Keratinocyte (primary cell): ENCODE measurements at places on chromosomes 3 and 15. TPM values are rescaled to one million over a fixed set of nuclear protein-coding genes. Genes with fewer than 3 reads are reported as not detected.

Gene ADAMTS7
- 0.13 to 0.68 TPM (median 0.24 TPM) in 3 replicates for polyA plus RNA-seq

Gene IQCF5
- not detected in 3 replicates for polyA plus RNA-seq

Gene NLGN1
- 0.10 TPM in 1 of 3 replicates, not detected in the others for polyA plus RNA-seq

Gene HCN4
- 0.01 TPM in 1 of 3 replicates, not detected in the others for polyA plus RNA-seq

Gene SPESP1
- polyA plus RNA-seq: 3.8 to 6.1 TPM (median 5.3 TPM) in 3 replicates

Gene SLC51B
- not detected in 3 replicates for polyA plus RNA-seq

DNA sequence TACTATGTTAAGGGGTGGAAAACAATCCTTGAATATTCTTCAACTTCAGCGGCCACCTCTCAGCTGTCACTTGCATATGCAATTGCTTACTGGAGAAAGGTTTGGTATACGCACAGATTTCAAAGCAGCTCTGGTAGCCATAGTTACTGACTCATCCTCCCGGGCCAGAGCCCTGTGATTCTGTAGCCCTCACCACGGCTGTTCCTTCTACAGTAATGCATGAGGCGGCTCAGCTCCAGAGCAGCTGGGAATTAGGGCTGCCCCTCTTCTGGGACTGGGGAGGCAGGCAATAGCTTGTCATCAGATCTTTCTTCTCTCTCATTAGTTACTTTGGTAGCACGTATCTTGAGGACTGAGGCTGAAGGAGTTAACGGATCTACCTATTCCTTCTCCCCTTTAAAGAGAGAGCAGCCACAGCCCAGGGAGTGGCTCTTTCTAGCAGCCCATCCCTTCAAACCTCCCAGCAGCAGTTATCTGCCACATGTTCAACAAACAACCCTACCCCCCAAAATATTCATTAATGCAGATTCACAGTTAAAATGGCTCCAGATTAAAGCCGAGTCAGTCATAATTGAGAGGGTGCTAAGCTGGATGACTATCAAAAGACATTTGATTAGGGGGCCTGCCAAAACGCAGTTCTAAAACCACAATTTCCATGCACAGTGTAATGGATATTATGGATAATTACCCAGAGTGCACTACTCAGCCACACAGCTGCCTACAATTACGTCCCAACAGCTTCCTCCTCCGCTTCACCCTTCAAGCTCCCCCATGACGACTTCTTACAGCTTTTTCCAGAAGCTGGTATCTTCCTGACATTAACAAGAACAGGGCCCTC lies 54.7 kb downstream of the ETV5 start:
- no peak for DNase-seq
- no peaks in the 10 kb centered on the region for H3K4me1 ChIP-seq
- H3K4me3 ChIP-seq: no peak overlapping the region
- no peaks in the 10 kb centered on the region for H3K27me3 ChIP-seq

DNA sequence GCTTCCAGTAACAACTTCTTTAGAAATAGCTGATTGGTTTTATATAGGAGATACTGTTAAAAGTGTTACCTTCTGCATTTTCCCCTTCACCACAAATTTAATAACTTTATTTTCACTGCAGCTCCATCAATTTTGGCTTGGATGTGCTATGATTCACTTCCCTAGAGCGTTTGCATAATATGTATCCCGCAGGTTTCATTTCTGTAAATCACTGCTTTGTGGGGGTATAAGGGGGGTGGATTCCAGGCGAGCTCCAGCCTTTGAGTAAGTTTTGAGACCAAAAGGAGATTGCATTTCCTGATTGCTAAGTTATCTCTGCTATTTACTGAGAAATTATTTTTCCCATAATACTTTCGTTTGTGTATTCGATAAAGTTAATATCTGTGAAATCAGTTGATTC lies 232.6 kb downstream of the TBL1XR1 start:
- no peak overlapping the region for H3K4me3 ChIP-seq
- no peak overlapping the region for H3K27ac ChIP-seq
- DNase-seq: no peak
- H3K27me3 ChIP-seq: no peaks in the 10 kb centered on the region
- peaks cover 6% of the 10 kb centered on the region for H3K4me1 ChIP-seq
- H3K36me3 ChIP-seq: no peaks in the 10 kb centered on the region

DNA sequence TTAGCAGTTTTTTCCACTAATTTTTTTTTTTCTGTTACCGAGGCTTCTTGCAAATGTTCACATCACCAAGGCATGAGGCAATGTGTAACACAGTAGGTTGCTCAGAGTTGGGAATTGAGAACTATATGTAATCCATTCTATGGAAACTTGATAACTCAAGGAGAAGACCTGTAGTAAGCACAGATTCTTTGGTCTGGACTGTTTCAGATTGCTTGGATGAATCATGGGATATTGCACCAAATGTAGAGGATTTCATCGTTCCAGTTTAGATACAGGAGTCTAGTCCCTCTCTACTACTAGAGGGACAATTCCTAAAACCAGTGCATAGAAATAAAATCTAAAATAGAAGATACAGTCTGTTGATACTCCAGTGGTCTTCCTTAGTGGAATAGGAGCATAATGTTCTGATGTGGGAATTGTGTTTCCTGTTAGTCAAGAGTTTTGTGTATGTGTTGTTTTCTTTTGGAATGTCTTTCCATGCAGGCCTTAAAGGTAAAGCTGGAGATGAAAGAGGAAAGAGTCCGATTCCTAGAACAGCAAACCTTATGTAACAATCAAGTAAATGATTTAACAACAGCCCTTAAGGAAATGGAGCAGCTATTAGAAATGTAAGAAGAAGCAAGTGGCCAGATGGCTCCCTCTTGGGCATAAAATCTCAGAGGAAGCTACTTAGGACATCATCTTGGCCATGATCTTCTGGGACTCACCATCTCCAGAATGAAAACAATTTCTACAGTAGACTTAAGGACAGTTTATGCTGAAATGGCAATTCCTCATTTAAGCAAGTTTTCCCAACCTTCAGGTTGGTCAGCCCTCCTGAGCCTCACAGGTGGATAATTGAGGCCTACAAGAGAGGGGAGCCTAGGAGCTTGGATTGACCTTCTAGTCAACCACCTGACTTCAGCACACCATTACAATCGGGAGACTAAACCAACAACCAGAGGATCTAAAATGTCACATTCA lies 10.7 kb downstream of the KNSTRN start:
- H3K27me3 ChIP-seq: no peaks in the 10 kb centered on the region
- peaks cover 14% of the 10 kb centered on the region for H3K36me3 ChIP-seq
- H3K4me1 ChIP-seq: no peaks in the 10 kb centered on the region
- no peak for DNase-seq

DNA sequence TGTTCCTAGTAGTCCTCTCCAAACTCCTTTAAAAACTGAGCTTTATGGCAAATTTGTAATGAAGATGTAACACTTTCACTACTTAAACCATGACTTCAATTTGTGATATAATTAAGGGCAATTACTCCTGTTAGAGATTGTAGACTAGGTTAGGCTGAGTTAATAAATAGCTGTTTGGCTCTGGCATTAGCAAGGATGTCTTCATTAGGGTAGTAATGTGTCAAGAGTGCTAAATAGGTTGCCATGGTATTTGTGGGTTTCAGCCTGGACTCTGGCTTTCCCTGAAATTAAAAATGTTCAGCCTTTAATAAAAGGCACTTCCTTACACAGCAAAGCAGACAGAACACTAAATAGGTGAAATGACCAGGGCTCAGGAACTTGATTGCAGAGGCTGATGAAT lies 71.9 kb downstream of the GHSR start:
- H3K27me3 ChIP-seq: no peaks in the 10 kb centered on the region
- H3K36me3 ChIP-seq: peaks cover 28% of the 10 kb centered on the region
- no peaks in the 10 kb centered on the region for H3K4me1 ChIP-seq
- H3K27ac ChIP-seq: no peak overlapping the region

DNA sequence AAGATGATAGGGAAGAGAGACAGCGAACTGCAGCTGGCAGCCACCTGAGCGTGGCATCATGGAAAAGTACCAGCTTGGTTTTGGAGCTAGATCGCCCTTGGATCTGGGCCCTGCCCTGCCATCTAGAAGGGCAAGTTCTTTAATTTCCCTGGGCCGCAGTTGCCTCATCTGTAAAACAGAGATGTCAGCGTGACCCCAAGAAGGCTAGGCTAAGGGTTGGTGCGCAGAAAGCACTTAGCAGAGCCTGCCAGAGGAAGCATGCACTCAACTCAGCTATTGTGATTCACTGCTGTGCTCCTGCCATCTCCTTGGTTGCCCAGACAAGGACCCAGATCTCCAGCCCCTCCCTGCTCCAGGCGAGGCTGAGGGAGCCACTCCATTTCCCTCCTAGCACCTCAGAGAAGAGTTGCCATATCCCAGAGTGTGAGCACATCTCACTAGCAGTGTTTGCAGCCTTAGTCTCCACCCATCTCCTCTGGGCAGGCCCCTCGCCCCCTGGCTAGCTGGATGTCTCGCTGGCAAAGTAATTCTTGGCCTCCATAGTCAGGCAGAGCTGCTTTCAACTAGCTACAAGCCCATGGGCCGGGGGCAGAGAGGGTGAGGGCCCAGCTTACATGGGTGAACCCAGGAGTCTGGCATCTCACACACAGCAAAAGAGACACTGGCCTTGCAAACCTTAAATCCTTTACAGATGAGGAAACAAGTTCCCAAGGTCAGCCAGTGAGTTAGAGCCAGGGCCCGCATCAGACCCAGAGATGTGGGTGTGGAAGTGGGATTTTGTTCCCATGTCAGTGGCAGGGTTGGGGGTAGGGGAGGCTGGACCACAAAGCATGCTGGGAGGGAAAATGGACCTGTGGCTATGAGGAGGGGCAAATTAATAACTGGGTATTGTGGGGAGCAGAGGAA lies 280.7 kb upstream of the TLE3 start:
- no peak overlapping the region for H3K4me3 ChIP-seq
- H3K27me3 ChIP-seq: peaks cover 2% of the 10 kb centered on the region
- DNase-seq: no peak
- H3K4me1 ChIP-seq: peaks cover 39% of the 10 kb centered on the region

DNA sequence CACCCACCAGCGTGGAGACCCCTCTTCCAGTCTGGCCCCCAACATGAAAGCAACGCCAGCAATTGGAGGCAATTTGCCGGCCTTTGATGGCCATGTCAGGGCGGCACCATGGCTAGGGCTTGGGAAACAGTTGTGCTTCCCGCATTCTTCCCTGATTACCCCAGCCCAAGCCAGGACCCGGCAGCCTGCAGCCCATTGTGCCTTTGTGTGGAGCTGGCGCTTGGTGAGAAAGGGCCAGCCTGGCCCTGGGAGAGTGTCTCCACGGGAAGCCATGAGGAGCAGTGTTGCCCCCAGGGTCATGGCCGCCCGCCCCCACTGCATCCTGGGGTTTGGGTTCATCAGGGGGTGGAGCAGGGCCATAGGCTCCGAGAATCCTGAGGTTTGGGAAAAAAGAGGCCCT lies 66.0 kb downstream of the DNAJB8 start:
- H3K27me3 ChIP-seq: no peaks in the 10 kb centered on the region
- H3K4me1 ChIP-seq: no peaks in the 10 kb centered on the region
- H3K36me3 ChIP-seq: no peaks in the 10 kb centered on the region
- no peak for DNase-seq
- H3K27ac ChIP-seq: no peak overlapping the region
- H3K4me3 ChIP-seq: no peak overlapping the region

DNA sequence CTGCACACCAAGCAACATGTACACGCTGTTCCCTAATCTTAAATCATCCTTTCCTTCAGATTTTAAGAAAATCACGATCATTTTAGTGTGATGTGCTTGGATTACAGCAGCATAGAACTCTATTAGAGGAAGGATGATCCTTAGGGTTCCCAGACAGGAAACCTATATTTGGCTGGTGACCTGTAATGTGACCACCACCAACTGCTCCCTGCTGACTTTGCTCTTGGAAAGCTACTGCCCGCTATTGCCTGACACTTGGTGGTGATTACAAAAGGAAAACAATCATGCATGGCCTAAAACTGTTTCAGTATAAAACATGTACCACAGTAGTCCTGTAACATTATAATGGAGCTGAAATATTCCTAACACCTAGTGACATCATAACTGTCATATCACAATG lies 27.2 kb upstream of the LMOD3 start:
- no peak overlapping the region for H3K27ac ChIP-seq
- no peaks in the 10 kb centered on the region for H3K27me3 ChIP-seq
- DNase-seq: no peak
- H3K4me1 ChIP-seq: no peaks in the 10 kb centered on the region

DNA sequence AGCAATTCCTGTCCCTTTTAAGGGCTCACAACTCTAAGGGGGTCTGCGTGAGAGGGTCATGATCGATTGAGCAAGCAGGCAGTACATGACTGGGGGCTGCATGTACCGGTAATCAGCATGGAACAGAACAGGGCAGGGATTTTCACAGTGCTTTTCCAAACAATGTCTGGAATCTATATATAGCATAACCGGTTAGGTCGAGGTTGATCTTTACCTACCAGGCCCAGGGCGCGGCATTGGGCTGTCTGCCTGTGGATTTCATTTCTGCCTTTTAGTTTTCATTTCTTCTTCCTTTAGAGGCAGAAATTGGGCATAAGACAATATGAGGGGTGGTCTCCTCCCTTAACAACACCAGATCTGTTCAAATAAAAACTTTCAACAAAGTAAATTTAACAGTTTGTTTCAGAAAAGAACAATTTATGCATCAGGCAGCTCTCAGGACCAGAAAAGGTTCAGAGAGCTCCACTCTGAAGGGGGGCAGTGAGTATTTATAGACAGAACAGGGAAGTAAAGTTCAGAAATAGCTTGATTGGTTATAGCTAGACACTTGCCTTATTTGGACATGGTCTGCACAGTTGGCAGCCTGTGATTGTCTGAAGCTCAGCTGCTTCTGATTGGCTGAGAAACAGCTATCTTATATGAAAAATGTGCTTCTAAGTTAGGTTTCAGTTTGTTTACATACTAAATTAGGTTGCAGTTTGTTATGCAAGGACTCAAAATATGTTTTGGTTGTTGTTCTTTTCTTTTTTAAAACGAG lies 17.2 kb upstream of the B4GALT4 start:
- DNase-seq: no peak
- no peak overlapping the region for H3K27ac ChIP-seq
- no peak overlapping the region for H3K4me3 ChIP-seq
- H3K36me3 ChIP-seq: no peaks in the 10 kb centered on the region
- H3K4me1 ChIP-seq: peaks cover 12% of the 10 kb centered on the region

DNA sequence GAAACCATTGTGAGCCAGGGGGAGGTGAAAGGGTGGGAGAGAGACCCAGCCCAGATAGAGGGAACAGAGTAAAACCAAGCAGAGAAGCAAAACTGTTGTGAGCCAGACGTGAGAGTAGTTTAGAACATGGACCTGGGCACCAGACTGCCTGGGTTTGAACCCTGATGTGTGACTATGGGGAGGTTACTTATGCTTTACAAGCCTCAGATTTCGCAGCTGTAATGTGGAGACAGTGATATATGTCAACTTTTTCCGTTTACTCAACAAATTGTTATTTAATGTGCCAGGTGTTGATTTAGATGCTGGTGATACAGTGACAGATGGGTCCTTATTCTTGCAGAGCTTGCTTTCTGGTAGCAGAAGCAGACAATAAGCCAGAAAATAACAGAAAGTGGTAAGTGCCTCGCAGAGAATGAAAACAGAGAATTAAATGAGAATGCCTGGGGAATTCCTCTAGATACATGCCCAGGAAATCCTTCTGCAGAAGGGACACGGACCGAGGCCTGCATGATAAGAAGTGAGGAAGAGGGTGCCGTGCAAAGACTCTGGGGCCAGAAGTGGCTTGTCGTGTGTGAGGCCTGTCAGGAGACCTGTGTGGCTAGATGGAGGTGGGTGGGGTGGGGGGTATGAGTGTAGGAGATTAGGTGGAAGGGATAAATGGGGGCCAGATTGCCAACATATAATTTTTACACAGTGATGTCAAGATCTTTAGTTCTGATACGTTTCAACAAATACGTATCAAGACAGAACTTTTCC lies 15.0 kb downstream of the KAT2B start:
- H3K4me3 ChIP-seq: no peak overlapping the region
- H3K36me3 ChIP-seq: no peaks in the 10 kb centered on the region
- no peaks in the 10 kb centered on the region for H3K27me3 ChIP-seq
- no peak for DNase-seq
- H3K27ac ChIP-seq: peak overlapping the region; percentile 61

- DNase-seq: no peak
- H3K27me3 ChIP-seq: no peaks in the 10 kb centered on the region
- H3K4me3 ChIP-seq: no peak overlapping the region
- H3K36me3 ChIP-seq: peaks cover 17% of the 10 kb centered on the region
Measured at GRCh38 chr3:10145685-10146084, 4.1 kb downstream of the VHL start.
